Activated T-cell treated with anti-CD3 and anti-CD28 coated beads, Interleukin-2, amount 50 U/mL, for 4 hours (primary cell): ENCODE measurements at places on chromosomes 6 and 20. TPM values are rescaled to one million over a fixed set of nuclear protein-coding genes. Genes with fewer than 3 reads are reported as not detected.

GRCh38 chr6:159981071-159981402 is 12.2 kb downstream of the IGF2R start:
- DNase-seq: no peak

DNA sequence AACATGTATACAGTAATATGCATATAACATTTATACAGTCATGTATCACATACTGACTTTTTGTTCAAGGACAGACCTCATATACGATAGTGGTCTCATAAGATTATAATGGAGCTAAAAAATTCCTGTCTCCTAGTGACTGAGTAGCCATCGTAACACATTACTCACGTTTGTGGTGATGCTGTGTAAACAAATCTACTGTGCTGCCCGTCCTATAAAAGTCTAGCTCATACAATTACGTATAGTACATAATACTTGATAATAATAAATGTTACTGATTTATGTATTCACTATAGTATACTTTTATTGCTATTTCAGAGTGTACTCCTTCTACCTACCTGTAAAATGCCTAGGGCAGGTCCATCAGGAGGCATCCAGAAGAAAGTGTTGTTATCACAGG is 17.4 kb downstream of the SERAC1 start:
- no peak for DNase-seq

DNA sequence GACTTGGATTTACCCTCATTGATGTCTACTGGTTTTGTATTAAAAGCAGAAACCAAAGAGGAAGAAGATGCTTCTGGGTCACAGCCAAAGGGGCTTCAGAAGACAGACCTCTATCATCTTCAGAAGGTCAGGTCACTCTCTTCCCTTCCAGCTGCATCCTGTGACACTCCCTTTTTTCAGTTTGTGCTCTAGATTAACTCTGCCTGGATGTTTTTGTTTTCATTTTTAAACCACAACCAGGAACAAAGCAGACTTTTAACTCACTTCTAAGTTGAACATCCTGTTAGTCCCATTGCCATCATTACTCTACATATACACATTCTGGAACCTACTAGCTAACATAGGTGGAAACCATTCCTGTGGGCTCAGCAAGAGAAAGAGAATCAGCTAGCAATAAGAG is 45.2 kb downstream of the AKIRIN2 start:
- DNase-seq: no peak

DNA sequence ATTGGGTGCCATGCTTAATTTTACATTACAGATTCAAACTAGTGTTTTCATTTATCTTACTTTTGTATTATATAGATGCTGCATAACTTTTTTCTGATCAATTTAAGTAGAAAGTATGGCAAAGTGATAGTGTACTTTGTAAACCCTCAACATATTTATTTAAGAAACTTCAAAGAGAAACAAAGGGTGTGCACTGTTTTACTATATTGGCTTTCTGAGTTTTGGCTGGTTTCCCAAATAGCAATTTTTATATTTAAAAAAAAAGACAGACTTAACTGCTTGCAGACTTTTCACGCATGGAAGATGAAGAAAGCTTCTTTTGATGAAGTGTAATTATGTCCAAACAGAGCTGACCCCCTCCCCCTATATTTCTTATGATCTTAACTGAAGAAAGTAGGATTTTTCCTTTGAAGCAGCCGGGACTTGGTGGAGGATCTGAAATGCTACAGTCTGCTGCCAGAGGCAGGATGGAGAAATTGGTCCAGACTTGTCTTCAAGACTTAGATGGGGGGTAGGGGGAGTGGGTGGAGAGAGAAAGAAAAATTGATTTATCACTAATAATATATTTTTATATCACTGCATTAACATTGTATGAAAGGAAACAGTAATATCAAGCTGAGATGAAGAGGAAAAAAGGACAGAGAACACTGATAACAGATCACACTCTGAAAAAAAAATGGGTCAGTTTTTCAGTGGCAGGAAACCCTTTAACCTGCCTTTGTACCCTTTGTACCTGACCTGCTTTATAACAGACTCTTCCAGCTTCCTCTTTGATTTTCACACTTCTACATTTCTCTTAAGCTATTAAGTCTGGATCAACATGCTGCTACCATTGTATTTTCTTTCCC is 56.0 kb upstream of the SUPT3H start:
- DNase-seq: no peak

GRCh38 chr6:135423649-135424128 is 73.9 kb downstream of the AHI1 start:
- DNase-seq: no peak

GRCh38 chr6:108805611-108806167 is 42.5 kb upstream of the ARMC2 start:
- no peak for DNase-seq

DNA sequence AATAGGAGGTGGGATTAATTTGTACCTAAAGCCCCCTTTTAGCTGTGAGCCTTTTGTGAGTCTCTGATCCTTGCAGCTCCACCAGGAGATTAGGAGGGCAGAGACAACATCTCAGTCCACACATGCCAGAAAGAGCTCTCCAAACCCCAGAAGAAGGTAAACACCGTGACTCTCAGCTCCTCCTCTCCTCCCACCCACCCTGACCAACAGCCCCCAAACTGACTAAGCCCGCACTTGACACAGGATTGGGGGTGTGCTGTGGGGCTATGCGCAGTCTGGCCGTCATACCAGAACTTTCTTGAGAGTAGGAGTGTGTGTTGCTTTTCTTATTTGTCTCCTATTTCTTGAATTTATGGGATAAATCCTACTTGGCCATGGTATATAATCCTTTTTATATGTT is 164.7 kb upstream of the SNX9 start:
- no peak for DNase-seq

DNA sequence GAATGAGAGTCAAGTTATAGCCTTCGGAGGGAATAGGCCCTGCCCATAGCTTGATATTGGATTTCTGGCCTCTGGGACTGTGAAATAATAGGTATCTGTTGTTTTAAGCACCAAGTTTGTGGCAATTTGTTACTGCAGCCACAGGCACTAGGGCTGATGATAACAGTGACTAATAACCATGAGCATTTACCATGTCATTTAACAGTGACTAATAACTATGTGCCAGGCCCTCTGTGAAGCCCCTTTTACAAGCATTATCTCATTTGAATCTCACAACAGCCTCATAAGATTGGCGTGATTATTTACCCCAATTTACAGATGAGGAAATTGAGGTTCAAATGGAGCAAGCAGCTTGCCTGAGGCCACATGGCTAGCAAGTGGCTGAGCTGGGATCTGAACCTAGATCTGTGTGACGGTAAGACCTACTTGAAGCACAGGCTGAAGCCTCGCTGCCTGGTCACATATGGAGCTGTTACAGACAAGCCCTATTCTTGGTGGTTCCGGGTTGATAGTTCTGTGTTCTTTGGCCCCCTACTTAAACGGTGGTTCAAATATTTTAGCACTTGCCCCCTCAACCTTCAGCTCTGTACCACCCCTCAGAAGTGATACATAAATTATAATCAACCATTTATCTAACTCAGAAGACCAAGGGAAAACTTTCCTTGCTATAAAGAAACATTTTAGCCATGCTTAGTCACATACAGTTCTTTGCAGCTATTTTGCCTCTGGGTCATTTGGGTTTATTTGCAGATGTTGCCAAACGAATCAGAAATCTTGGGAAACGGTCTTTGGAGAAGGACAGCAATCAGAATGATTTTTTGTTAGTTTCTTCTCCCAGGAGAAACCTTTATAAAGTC is 98.3 kb downstream of the ELOVL5 start:
- no peak for DNase-seq

DNA sequence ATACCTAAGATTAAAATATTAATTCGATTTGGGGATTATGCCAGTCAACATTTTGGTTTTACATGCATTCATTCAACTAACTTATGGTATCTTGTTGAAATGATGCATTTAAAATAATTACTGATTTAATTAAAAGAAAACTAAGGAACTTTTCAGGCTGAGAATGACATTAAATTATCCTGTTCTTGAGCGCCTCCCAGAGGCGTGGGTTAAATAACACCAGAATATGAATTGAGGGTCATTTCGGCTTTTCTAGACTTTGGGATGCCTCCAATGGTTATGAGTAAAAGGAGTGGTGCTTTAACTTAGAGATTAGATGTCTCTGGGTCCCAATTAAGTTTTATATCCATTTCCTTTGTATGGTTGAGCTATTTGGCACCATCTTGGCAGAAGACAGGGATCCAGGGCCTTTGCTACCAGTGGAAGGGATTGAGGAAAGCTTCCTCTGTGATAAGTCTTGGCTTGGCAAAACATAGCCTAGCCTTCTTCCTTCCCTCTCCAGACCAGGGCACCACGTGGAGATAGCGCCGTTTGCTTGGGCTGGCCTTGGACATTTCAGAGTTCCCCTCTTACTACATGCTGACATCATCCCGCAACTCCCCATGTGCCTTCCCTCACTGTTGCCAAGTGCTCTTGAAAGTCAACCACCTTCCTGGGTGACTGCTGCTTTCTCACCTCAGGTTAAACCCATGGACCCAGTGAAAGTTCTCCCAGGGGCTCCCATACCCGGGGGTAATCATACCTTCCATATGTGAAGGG is 28.7 kb downstream of the GNAS start:
- DNase-seq: no peak

DNA sequence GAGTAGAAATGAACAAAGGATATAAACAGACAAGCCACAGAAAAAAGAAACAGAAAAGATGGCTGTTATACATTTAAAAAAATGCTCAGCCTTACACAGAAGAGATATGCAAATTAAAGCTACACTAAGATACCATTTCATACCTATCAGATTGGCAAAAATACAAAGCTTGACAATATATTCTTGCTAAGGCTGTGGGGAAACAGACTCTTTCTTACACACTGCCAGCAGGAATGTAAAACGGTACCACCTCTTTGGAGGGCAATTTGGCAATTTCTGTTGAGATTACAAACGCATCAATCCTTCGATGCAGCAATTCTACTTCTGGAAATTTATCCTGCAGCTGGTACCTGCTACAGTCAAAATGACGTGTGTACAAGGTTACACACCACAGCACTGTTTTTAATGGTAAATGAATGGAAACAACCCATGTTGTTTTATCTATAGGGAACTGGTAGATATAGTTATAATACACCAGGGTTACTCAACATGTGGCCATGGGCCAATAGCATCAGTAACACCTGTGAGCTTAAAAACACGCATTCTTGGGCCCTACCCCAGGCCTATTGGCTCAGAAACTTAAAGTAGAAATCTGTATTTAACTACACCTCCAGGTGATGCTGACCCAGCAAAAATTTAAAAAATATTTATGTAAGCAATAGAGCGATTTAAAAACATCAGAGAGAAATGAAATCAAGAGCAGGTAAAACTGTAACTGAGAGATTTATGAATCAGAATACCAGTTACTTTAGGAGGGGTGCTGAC is 53.3 kb downstream of the TRAM2 start:
- DNase-seq: no peak

DNA sequence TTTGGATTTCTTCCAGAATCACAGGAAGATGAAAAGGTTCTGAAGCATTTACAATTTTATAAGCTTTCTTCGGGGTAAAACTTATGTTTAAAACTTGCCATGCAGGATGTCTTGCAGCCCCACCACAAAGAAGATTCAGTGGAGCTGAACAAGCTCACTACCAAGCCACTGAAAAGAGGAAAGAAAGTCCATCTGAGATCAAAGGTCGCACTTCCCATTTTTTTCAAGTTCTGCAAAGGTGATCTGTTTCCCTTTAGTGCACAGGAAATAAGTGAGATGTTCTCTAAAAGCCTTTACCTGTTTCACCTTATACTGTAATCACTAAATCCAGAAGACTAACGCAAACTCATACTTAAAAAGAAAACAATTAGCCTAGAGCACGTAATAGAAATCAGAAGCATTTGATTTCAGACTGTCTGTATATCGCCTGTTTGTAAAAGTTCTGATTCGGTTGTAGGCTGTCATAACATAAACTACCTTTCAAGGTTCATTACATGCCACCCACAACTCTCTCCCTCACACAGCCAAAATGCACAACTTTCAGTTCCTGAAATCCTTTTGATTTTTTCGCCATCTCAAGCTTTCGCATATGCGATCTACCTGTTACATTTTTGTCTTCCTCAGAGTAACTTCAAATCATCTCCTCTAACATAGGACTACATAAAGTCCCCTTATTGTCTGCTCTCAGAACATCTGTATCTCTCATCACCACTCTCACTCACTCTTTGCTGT is 1.8 kb downstream of the ECHDC1 start:
- no peak for DNase-seq

DNA sequence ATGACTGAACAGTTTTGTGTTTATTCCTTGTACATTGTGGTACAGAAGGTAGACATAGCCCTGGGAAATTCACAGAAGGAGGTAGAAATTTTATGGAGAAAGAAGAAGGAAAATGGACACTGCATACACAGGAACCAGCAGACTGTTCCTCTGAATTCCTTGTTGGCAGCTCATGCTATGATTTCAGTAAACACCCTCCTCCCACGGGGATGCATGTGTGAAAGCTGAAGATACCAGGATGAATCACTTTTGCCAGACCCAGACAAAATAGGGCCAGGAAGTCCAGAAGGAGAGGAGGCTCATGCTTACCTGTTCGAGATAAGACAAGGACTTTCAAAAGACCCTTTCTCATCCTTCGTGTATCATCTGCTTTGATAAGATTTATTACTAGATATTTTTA is 110.3 kb upstream of the GGTLC1 start:
- no peak for DNase-seq

- no peak for DNase-seq
These were observed 57.5 kb downstream of the ILRUN start for GRCh38 chr6:34638834-34639736.

GRCh38 chr6:80872199-80872950 is 765.9 kb downstream of the BCKDHB start:
- no peak for DNase-seq

Gene SPATA25
- 0.73 TPM for total RNA-seq

Gene FITM2
- 2.1 TPM for total RNA-seq

Gene SH3BGRL2
- total RNA-seq: 0.92 TPM

Gene SIRPD
- not detected for total RNA-seq

Gene HLA-DOB
- total RNA-seq: 1.2 TPM

Gene C6orf52
- total RNA-seq: 5.3 TPM

Gene SMLR1
- total RNA-seq: not detected

Gene PPP1R11
- total RNA-seq: 71.9 TPM
